Activated CD4-positive, alpha-beta T cell treated with anti-CD3 and anti-CD28 coated beads, Interleukin-2, amount 50 U/mL, for 16 hours (primary cell): ENCODE measurements at places on chromosomes 6 and 20.
A peak's percentile ranks its signal among the peaks of the same experiment; 100 is the strongest.

DNA sequence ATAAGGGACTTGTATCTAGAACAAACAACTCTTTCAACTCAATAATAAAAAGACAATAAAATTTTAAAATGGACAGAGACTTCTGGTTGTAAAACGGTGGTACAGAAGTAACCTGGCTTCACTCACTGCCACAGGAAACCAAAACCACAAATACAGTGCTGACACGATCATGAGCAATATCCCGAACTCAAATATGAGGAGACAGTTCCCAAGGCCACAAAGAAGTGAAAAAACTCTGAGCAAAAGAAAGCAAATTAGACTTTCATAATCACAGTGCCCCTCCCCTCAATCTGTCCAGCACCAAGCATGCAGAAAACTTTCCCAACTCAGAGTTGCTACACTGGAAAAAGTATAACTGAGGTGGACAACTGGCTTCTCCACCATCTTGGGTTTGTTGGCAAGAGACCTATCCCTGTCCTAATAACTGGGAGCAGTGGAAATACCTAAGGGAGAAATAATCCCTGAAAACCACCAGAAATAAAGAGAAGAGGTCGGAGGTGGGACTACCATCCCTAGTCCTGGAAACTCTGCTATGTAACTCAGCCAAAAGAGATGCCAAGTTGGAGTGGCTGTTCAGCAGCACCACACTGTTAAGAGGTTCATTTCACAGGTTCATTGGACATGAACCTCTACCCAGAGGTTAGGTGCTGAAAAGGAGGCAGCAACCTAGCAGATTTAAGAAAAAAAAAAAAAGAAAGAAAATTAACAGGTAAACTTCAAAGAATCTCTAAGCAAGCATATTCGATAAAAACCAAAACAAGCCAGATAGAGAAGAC is 55.5 kb downstream of the REV3L start:
- peak; percentile 82 for DNase-seq

DNA sequence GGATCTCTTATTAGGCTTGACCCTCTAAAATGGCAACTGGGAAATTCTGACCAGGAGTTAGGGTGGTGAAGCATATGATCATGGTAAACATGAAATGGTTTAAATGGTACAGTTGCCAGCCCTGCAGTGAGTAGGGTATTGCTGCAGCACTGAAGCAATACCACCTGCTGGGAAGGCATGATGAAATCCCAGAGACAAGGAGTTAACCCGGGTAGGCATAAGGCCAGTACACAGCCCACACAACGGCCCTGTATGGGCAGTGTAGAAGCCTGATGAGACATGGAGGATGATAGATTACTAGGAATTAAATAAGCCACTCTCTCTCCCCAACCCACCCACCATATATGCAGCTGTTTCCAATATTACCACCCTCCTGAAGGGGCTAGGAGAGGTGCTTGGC is 197.4 kb upstream of the MOCS1 start:
- no peak for DNase-seq

DNA sequence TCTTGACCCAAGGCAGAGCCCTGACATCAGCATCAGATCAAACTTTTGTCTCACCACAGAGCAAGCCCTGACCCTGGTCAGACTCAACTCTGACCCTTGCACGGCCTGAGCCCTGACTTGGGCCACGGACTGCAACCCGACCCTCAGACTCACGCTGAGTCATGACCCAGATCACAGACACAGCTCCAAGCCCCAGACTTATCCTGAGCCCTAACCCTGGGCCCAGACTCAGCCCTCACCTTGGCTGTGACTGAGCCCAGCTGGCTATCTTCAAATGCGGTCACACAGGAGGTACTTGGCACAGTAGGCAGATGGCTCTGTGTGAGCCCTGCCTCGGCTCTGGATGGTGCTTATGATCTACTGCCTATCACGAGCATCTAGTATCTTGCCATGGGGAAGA is 602.3 kb downstream of the PTPRT start:
- no peak for DNase-seq

- DNase-seq: no peak
These were observed 1382.4 kb upstream of the ADGRB3 start for GRCh38 chr6:67252663-67253062.

DNA sequence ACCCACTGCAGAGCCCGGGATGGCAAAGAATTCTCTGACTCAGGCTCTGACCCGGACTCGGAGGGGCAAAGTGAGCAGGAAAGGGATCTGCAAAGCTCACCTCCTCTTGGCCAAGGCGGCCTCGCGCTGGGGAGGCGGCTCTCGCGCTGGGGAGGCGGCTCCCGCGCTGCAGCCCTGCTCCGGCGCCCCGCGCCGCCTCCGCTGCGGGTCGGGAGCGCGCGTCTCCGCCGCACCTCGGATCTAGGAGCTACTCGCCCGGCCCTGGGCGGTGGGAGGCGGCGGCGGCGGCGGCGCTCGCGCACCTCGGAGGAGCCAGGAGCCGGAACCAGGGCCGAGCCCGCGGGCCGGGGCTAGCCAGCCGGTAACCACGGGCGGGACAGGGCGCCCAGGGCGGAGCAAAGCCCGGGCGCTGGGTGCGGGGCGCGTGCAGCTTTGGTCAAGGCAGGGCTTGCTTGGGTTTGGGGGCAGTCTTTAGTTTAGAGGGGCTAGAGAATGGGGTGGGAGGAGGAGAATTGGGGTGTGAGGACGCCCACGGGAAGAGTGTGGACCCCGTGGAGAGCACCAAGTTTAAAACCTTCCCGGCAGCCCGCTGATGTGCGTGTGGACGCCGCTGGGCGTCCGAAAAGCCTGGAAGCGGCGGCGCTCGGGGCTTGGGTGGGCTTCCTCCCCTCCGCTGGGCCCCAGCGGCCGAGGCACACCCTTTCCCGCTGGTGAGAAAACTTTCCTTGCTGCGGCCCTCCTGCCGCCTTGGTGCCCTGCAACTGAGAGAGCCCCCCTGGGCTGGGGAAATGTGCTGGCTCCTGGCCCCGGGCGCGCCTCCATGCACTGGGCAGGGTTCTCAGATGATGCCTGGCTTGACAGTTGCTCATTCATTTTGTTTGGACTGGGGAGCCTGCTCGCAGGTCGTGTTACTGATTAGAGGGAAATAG is at the start of gene MRAP2:
Gene MRAP2, plus strand, starts transcription at position 250 of the 929 bp plus-strand sequence. CDS start 21,547 bp downstream, outside the sequence.
- DNase-seq: no peak

DNA sequence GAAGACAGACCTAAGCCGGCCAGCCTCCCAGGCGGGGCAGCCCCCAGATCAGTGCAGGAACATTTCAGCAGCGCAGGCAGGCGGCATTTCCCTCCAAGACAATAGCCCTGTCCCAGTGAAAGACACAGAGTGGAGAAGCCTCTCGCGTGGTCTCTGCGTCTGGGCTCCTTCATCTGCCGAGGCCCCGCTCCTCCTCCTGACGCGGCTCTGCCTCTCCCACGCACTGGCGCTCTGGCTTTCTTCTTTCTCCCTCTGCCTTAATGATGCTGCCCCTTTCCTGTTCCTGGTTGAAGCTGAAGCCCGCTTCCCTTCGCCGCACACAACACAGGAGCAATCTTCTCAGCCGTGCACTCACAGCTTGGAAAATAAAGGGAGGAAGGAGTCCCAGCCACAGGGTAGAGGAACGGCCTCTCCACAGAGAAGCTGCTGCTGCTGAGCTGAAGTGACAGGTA is 347.5 kb downstream of the CDH4 start:
- DNase-seq: no peak

DNA sequence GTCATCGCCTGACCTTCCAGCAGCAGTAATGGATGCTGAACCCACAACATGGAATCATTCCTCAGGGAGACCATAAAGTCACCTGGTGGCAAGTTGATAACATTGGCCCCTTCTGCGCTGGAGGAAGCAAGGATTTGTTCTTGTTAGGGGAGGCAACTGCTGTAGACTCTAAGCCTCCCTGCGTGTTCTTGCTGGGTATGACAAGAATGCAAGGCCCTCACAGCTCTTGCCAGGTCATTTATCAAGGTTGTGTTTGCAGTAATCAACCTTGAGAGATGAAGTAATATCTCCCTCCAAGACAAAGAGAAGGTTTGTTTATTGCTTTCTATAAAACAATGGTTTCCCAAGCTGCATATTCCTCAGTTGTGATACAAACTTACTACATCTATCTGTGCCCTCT is 80.9 kb downstream of the PERP start:
- no peak for DNase-seq
